ENCODE measurements at places on chromosomes 4 and X. TPM values are rescaled to one million over a fixed set of nuclear protein-coding genes. Genes with fewer than 3 reads are reported as not detected.

The GRIA2 gene
- 0.76 TPM for total RNA-seq

DNA sequence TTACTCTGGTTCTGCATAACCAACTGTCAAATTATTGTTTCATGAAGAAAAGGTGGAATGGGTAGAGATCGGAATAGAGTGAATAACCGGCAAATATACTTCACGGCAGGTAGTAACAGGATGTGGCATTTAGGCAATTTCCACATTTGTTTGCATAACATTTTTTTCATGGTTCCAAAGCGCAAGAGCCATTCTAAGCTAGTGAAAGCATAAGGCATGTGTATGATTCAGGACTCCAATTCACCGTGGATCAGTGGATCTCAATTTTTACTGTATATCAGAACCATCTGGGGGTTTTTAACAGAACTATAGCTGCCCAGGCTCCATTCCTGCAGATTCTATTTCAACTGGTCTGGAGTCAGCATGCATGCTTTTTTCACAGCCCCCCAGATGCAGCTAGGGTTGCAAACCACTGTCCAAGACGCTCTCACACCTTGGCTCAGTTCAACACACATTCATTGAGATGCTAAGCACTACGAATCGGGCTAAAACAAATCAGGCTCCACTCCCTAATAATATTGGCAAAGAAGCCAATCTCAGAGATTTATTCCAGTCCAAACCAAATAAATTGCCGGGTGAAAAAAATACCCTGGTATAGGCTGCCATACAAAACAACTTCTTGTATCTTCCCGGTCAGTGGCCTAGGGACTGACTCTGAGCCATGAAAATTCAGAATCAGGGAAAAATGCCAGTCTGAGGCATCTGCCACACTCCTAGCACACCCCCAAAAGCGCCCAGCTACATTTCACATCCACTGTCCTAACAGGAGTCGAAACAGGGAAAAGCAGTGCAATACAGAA, 30.0 kb downstream of the AFAP1 start:
- H3K36me3 ChIP-seq = no peaks in the 10 kb centered on the region
- no peak for DNase-seq

DNA sequence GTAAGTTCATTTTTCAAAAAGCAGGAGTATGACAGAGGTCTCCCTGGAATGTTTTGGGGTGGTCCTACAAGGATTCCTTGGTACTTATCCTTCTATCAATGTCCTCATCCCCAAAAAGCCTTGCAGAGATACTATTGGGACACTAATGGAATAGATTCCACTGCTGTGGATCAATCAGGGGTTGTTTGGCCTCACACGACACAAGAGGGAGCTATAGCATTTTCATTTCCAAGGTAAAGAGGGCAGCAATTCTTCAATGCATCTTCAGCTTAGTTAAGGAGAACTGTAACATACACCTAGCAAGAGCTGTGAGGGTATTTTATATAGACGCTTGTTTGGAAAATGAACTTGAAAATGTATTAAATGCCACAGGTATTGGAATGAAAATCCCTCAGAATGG, 50.9 kb downstream of the USP26 start:
- no peaks in the 10 kb centered on the region for H3K27me3 ChIP-seq
- no peak overlapping the region for H3K27ac ChIP-seq
- no peaks in the 10 kb centered on the region for H3K36me3 ChIP-seq
- DNase-seq = no peak

GRCh38 chrX:155054255-155054654, 16.7 kb downstream of the CMC4 start:
- no peak overlapping the region for H3K4me3 ChIP-seq
- no peaks in the 10 kb centered on the region for H3K4me1 ChIP-seq
- H3K36me3 ChIP-seq = no peaks in the 10 kb centered on the region
- no peak overlapping the region for H3K27ac ChIP-seq
- no peak for DNase-seq

- no peak overlapping the region for H3K27ac ChIP-seq
- no peaks in the 10 kb centered on the region for H3K27me3 ChIP-seq
- DNase-seq = no peak
- no peaks in the 10 kb centered on the region for H3K4me1 ChIP-seq
Observed at GRCh38 chr4:54004463-54004862, 59.9 kb downstream of the CHIC2 start.

All from esophagus squamous epithelium (tissue), 5 donors.